M059J (cell line): ENCODE measurements at places on chromosomes 6 and 20. TPM values are rescaled to one million over a fixed set of nuclear protein-coding genes. Genes with fewer than 3 reads are reported as not detected.

Gene ADTRP
- total RNA-seq: 1.4 TPM in 2 replicates

Gene ZNF133
- 23.8 and 31.5 TPM in 2 replicates for total RNA-seq

DNA sequence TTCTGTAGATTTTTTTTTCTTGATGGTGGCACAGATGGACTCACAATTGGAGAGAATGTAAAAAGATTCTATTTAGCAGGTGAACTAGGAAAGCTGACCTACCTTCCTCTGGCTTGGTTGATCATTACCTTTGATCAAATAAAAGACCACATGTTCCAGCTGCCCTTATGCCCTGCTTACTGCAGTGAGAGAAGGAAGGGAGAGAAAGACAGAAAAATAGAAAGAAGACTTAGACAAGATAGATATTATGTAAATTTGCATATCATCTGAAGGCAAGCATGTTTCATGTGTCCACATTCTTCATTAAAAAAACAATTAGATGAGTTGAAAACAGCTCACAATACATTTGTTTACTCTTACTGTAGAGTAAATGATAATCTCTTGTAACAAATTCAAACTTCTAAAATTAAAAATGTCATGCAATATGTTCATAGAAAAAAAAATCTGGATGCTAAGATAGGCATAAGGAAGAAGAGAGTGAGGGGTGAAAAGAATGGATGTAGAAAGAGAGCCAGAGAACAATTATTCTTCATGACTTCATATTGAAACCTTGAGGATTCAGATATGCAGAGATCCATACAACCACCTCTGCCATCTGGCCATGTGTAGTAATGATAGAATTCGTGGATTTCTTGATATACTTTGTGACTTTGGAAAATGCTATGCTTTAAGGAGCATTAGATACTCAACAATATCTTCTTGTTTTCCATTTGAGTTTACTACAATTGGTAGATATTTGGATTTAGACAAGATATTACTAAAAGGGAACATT lies 71.7 kb downstream of the RFX6 start:
- no peak for DNase-seq

DNA sequence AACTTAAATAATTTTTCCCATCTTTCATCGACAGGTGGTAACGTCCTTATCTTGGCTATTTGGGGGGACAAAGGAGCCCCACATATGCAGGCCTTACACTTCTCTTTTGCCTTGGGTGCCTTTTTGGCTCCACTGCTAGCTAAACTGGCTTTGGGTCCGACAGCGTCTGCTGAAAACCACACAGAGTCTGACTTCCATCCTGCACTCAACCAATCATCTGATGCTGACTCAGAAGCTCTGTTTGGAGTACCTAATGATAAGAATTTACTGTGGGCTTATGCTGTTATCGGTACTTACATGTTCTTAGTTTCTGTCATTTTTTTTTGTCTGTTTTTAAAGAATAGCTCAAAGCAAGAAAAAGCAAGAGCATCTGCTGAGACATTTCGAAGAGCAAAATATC lies 178.5 kb downstream of the SLC16A10 start:
- no peak for DNase-seq

- DNase-seq: no peak
Measured at GRCh38 chr20:62267543-62267942, 29.2 kb downstream of the OSBPL2 start.

DNA sequence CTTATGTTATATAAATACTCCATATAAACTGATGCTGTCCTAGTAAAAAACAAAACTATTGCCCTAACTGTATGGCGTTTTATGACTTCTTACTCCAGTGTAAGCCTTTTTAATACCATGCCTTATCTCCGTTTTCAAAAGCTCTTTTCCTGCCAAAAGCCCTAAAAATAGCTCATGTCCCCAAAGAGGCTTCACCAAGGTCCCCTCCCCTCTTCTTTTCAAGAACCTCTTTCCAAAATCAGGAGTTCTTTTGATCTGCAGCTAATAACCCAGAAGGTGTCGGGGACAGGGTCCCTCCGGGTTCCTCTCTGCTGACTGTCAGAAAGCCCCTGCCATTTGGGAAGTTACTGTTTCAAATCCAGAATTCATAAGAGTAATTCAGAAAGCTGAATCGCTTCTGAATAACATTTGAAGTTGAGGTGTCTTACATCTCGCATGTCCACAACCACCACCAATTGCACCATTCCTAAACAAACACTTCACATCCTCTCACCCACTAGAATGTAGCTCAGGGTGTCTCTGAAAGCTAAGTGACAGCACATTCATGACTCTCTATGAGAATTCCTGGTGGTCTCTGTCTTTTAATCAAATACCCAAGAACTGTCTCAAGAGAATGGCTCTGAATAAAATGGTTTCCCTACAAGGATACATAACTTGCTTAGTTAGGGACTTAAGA lies 13.3 kb downstream of the TASP1 start:
- DNase-seq: no peak

DNA sequence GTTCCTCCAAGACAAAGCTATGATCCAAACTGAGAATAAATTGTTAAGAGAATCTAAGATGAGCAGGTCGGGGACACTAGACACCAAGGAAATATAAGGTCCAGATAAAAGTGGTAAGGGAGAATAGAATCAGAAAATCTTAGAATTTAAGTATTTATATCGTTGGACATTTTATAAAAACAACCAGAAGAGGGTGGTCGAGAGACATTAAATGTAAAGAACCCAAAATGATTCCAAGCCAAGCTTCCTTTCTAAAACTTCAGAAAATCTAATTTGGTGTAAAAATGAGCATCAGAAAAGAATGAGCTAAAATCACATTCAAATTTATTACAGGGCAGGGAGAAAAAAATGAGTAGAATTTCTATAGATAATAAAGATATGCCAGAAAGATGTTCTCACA lies 97.8 kb upstream of the OGFRL1 start:
- DNase-seq: peak; percentile 59

- DNase-seq: no peak
Measured at GRCh38 chr20:36481380-36482043, 59.8 kb upstream of the MYL9 start.
